Erythroblast (primary cell): ENCODE measurements at places on chromosomes 5 and 9.
A peak's percentile ranks its signal among the peaks of the same experiment; 100 is the strongest.

- no peak for DNase-seq
Observed at GRCh38 chr5:31007672-31008071, 185.8 kb upstream of the CDH6 start.

DNA sequence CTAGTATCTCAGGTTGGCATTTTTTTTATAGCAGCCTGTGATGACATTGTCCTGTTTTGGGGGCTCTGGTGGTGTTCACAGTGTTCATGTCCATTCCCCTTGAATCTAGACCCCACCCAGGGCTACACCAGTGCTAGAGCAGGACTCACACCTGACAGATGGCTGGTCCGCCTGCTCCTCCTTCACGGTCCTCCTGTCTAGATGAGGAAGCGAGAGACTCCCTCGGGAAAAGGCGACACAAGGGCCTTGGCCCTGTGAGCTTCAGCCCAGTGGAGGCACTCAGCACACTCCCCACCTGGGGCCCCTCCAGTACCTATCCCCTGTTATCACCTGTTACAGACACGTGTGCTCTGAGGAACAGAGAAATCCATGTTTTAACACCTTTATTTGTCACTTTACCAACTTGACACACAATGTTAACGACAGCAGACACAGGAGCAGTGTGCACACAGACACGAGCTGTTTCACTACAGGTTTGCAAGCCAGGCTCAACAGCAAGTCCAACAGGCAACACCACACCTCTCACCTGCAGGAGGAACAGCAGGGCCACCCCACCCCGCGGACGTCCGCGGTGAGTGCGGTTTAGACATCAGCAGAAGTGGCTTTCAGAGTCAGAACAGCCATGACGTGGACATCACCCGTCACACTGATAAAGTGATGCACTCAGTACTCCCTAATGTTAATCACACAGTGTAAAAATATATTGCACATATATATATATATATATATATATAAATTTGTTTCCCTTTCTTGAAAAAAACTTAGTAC is 33.5 kb downstream of the TPPP start:
- no peak for DNase-seq

DNA sequence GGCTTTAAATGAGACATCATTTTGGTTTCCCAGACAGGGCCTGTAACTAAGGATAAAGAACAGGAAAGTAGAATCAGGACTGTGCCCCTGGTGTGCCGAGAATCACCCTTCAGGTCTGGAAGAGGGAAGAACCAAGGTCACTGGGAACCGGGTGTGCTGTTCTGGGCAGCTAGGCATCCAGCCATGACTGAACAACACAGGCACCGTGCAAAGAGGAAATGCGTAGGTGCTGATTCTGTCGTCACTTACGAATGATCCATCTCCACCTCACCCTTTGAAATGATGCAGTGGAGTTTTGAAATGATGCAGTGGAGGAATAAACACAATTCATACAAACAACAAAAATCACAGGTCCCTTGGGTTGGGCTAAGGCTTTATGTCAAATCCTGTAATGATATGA is 64.4 kb downstream of the MAP1B start:
- no peak for DNase-seq

DNA sequence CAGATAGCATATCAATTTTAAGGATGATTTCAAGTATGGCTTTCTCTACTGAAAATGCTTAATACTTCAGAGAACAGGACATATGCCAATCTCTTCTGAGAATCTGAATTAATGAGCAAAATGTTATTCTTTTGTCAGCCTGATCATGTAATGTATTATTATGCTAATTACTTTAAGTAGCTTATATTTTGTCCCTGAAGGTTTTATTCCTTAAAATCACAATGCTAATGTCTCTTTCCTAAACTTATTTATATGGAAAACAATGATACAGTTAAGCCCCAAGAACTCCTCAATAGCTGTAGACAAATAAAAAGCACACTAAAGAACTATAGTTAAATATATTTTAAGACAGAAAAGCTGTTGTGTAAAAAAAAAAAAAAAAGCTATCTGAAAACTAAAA is 256.9 kb upstream of the PTPRD start:
- no peak for DNase-seq

- DNase-seq: no peak
Observed at GRCh38 chr9:33080534-33080933, 4.1 kb upstream of the SMU1 start.

GRCh38 chr5:148507648-148508047 is 123.9 kb downstream of the FBXO38 start:
- no peak for DNase-seq

GRCh38 chr5:138138949-138139780 is at the start of gene NME5:
TSS of gene NME5 (minus strand) at chr5:138139428. CDS start at chr5:138138780, 648 bp downstream.
- DNase-seq: peak; percentile 66
